ENCODE measurements at places on chromosomes 6 and 20. TPM values are rescaled to one million over a fixed set of nuclear protein-coding genes. Genes with fewer than 3 reads are reported as not detected.

Gene PRR18
- total RNA-seq: not detected

Gene RWDD2A
- total RNA-seq: 6.0 TPM

GRCh38 chr6:57017069-57017468 lies 29.4 kb upstream of the KIAA1586 start:
- peak; percentile 66 for DNase-seq

Gene TAGAP
- total RNA-seq: 3.6 TPM

- DNase-seq: peak; percentile 15
Observed at GRCh38 chr6:71043902-71044301, 87.0 kb upstream of the B3GAT2 start.

Gene TBXT
- not detected for total RNA-seq

GRCh38 chr6:49523901-49524300 lies 24.2 kb downstream of the GLYATL3 start:
- DNase-seq: no peak

Gene TCF15
- 0.48 TPM for total RNA-seq

- no peak for DNase-seq
Observed at GRCh38 chr20:33444797-33445560, 1.4 kb upstream of the SNTA1 start.

Gene CALHM6
- total RNA-seq: 25.5 TPM

Gene ASXL1
- 134 TPM for total RNA-seq

DNA sequence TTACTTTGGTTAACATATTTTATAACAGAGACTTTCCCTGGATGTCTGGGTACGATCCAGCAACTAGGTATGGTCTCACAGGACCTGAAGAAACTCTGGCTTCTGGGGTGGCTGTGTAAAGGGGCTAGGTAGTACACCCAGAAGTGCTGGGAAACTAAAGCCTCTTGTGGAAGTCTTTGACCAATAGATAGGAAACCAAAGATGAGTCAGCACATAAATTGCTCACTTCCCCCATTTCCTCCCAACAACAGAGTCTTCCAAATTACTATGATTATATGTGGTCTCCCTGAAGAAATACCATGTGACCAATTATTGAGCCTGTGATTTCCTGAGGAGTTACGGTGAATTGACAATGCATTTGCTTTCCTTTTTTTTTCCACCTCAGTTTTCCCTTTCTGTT lies 26.8 kb upstream of the TBX18 start:
- DNase-seq: no peak

Gene SH3BGRL2
- total RNA-seq: 12.8 TPM

GRCh38 chr6:165220045-165220444 lies 89.4 kb downstream of the C6orf118 start:
- DNase-seq: no peak

GRCh38 chr6:6557886-6558285 lies 30.6 kb upstream of the LY86 start:
- DNase-seq: peak; percentile 42

GRCh38 chr6:36331381-36331780 lies 5.3 kb downstream of the BNIP5 start:
- no peak for DNase-seq

- DNase-seq: no peak
Observed at GRCh38 chr20:1165941-1166340, 18.8 kb downstream of the TMEM74B start.

- no peak for DNase-seq
Observed at GRCh38 chr20:41837669-41838224, 219.6 kb upstream of the CHD6 start.

DNA sequence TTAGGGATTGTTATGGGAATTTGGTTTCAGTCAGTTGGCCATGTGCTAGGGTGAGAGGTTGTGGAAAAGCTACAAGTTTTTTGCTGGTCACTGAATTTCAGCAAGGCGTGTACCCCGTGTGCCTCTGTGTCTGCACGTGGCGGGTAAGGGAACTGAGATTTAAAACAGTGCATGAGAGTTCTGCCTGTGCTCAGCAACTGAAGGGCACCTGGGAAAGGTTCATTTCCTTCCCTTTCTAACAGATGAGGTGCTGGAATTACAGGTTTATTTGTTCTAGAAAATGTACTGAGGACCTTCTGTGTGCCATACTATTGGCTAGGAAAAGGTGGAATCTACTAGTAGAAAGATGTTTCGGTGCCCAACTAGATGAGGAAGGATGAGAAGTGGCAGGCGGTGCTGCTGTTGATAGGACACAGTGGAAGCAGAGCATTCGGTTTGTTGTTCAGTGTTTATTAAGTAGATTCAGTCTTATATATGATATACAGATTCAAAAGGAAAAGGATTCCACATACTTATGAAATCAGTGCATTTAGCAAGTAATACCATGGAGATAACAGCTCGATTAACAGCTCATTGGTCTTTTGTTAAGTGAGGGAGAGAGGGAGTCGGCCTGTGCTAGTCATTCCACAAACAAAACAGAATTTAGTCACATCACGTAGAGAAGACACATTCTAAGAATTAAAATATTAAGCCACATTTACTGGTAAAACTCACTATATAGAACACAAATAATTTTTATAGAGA lies 84.7 kb downstream of the ASXL1 start:
- no peak for DNase-seq

DNA sequence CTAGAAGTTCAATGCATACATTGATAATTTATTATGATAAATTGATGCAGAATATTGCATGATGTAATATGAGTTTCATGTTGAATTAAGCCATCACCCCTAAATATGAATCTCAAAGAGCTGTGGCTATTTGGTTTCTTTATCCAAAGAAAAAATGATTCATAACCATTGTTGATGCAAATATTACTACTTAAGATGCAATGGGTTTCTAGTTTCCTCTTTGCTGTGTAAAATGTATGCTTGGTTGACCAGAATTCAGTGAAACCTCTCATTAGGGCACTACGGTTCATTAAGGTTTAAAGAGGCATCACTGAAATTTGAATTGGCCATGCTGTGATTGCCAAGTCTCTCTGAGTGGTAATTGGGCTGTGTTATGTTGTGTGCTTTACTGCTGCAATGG lies 492.5 kb upstream of the FLRT3 start:
- DNase-seq: no peak

DNA sequence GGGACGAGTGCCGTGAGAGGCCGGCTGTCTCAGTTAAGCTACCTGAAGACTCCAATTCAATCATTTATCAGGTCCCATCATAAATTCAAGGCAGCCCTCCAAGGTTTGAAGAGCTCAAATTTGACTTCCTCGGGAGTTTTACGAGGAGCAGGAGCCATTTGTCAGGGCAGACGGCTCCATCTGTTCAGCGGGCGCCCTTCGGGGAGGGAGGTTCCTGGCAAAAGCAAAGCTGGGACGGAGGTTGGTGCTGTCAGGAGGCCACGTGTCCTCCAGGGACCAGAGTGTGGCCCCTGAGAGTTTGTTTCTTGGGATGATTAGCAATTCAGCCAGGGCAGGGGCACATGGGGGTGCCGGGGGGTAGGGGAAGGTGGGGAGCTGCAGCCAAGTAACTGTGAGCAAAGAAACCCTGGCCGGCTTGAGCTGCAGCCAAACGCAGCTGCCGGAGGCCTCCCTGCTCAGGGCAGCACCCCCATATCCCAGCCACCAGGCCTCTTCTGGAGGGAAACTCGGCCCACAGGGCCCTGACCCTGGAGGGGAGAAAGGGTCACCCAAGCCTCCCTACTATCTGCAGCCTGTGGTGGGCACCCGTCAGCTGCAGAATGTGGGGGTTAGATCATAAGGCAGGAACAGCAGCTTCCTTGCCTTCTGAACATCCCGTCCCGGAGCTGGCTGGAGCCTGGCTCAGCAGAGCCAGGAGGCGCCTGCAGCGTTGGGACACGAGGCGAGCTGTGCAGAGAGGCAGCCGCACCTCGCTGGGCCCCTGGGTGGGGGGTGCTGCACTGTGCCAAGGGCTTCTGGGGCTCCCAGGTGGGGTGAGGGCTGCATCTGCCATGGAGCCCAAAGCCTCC lies 63.6 kb upstream of the GATA5 start:
- DNase-seq: peak; percentile 71

- DNase-seq: no peak
Observed at GRCh38 chr6:130943738-130944137, 116.5 kb downstream of the SMLR1 start.

DNA sequence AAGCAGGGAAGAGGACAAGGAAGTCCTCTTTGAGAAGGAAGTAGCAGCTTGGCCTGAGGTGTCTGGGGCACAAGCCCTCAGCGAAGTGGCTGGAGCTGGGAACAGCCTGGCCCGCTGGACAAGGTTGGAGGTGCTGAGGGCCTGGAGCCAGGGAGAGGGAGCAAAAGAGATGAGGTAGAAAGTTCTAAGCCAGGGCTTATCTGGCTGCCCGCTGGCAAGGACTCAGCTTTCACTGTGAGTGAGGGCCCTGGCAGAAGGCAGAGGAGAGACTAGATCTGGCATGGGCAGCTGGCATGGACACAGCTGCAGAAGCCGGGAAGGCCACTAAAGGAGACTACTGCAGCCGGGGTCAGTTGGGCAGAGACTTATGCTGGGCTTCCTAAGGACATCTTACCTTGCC lies 21.8 kb upstream of the PCMTD2 start:
- DNase-seq: no peak

GRCh38 chr6:130713144-130713543 lies 114.1 kb upstream of the SMLR1 start:
- DNase-seq: no peak

Gene RBPJL
- total RNA-seq: not detected

- DNase-seq: peak; percentile 97
Observed at GRCh38 chr6:3990692-3991491, 88.0 kb downstream of the FAM217A start.

All from umbilical cord (tissue), 2 donors.